Mesangial cell (primary cell): ENCODE measurements at places on chromosomes 5 and 9. TPM values are rescaled to one million over a fixed set of nuclear protein-coding genes. Genes with fewer than 3 reads are reported as not detected.

The DCAF12 gene
- 25.3 and 33.1 TPM in 2 replicates for total RNA-seq

The MLANA gene
- not detected in 2 replicates for total RNA-seq

The SURF6 gene
- 9.4 and 9.5 TPM in 2 replicates for total RNA-seq

The NR4A3 gene
- total RNA-seq = 0.13 TPM in 1 of 2 replicates, not detected in the other

The GMCL2 gene
- total RNA-seq = not detected in 2 replicates

The PCDHB6 gene
- under 0.01 TPM in 1 of 2 replicates, not detected in the other for total RNA-seq

The DAPK1 gene
- 41.1 and 71.0 TPM in 2 replicates for total RNA-seq

The PLAC8L1 gene
- not detected in 2 replicates for total RNA-seq

The TEX48 gene
- not detected in 2 replicates for total RNA-seq

The ATP10B gene
- not detected in 2 replicates for total RNA-seq

The ENTREP1 gene
- total RNA-seq = 0.49 and 1.3 TPM in 2 replicates

The SAXO1 gene
- 0.51 TPM in 1 of 2 replicates, not detected in the other for total RNA-seq

The FXN gene
- total RNA-seq = 9.4 and 13.0 TPM in 2 replicates

The TAF11L12 gene
- total RNA-seq = not detected in 2 replicates

The LTC4S gene
- 2.7 TPM in 1 of 2 replicates, not detected in the other for total RNA-seq

The SPINK1 gene
- not detected in 2 replicates for total RNA-seq

The NUP188 gene
- total RNA-seq = 30.3 and 77.1 TPM in 2 replicates

The PROP1 gene
- total RNA-seq = not detected in 2 replicates

The KIF4B gene
- not detected in 2 replicates for total RNA-seq

The OR1N2 gene
- total RNA-seq = not detected in 2 replicates

The HRCT1 gene
- 1.5 and 3.3 TPM in 2 replicates for total RNA-seq

The PDLIM7 gene
- total RNA-seq = 678 and 721 TPM in 2 replicates

The ARHGEF37 gene
- 1.3 and 2.4 TPM in 2 replicates for total RNA-seq

The C7 gene
- 0.38 TPM in 1 of 2 replicates, not detected in the other for total RNA-seq

The TMEFF1 gene
- 3.3 and 3.9 TPM in 2 replicates for total RNA-seq

The SLC1A1 gene
- total RNA-seq = 10.3 and 10.6 TPM in 2 replicates

The EPB41L4A gene
- 4.2 and 8.6 TPM in 2 replicates for total RNA-seq

The DEPDC1B gene
- 2.9 and 35.4 TPM in 2 replicates for total RNA-seq

The C6 gene
- total RNA-seq = not detected in 2 replicates

The TNFSF15 gene
- total RNA-seq = 0.16 and 0.25 TPM in 2 replicates

The CAMK2A gene
- total RNA-seq = 2.7 TPM in 1 of 2 replicates, not detected in the other

The ARSI gene
- 14.8 and 32.3 TPM in 2 replicates for total RNA-seq

The CEL gene
- total RNA-seq = 0.16 and 0.38 TPM in 2 replicates

The PCA3 gene
- not detected in 2 replicates for total RNA-seq

The SSBP2 gene
- 12.5 and 16.1 TPM in 2 replicates for total RNA-seq
